Gastroesophageal sphincter (tissue), 4 donors: ENCODE measurements at places on chromosomes 5 and 9. TPM values are rescaled to one million over a fixed set of nuclear protein-coding genes. Genes with fewer than 3 reads are reported as not detected.

- ATAC-seq: no peak
Measured at GRCh38 chr5:137594717-137595116, 95.6 kb upstream of the SPOCK1 start.

DNA sequence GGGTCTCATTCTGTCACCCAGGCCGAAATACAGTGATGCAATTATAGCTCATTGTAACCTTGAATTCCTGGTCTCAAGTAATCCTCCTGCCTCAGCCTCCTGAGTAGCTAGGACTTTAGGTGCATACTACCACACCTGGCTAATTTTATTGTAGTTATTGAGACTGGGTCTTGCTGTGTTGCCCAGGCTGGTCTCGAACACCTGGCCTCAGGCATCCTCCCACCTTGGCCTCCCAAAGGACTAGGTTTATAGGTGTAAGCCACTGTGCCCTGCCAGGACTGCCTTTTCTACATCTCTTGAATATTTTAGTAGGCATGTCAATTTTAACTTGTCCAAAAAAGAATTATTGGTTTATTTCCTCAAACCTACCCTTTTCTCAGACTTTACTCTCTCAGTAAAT is 16.9 kb downstream of the DENND4C start:
- ATAC-seq: no peak

DNA sequence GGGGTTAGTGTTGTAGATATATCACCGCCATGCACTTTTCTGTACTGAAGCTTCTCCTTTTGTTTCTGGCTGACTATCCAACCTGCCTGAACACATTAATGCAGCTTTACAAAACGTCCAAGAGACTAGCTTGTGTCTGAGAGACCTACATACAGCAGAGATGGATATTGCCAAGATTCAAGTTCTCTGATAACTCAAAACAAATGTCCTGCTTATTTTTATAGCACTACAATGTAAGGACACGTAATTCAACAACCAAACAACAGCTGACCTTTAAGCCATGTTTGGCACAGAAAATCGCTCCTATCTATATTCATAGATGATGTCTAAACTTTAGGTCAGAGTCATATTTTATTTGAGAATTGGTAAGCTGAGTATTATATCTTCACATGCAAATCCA is 76.2 kb upstream of the NTRK2 start:
- ATAC-seq: no peak

DNA sequence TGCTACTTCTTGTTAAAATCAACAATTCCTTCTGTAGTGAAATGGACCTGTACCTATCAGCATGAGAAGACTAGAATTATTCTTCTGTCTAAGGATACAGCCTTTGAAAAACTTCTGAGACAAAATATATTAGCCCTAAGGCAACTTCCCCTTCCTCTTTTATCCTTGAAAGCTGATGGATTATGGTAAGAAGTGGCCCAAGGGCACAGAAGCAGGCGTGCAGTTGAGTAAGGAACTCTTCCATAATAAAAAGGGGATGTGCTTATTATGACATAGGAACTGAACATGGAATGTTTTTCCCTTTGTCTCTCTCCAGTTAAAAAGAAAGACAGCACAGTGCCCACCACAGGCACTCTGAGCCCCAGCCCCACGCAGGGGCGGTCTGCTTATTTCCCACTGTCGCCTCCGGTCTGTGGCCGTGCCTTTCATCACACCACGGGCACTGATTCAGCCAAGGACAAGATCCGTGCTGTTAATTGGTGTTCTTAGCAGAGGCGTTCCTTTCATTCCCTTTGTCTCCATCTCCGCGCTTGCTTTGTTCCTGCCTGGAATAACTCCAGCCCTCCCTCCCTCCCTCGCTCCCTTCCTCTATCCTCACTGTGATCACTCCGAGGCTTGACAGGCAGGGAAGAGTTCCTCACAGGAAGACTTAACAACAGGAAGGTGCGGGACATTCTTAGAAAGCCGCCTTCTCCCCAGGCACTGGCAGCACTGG is 135.9 kb upstream of the OTULINL start:
- peak; percentile 46 for ATAC-seq

DNA sequence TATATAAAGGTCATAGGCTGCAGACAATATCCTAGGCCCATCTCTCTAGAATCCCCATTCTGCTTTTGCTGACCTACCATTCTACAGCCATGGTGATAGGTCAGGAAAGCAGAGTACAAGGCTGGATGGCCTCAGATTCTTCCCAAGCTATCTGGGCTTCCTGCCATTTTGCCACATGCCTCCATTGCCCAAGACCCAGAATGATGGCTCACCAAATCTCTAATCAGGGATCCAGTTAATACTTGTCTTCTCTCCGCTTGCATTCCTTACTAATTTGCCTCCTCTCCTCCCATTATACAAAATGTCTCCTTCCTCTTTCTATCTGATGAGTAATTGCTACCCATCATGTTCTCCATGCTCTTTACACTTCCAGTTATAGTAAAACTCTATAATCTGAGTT is 22.7 kb upstream of the NDUFS4 start:
- ATAC-seq: no peak

GRCh38 chr9:96555567-96556386 is 63.9 kb downstream of the CDC14B start:
- ATAC-seq: peak; percentile 48

PLAC8L1 gene
- not detected for total RNA-seq

SLC36A2 gene
- not detected for total RNA-seq
